ENCODE measurements at places on chromosomes 6 and 20.

DNA sequence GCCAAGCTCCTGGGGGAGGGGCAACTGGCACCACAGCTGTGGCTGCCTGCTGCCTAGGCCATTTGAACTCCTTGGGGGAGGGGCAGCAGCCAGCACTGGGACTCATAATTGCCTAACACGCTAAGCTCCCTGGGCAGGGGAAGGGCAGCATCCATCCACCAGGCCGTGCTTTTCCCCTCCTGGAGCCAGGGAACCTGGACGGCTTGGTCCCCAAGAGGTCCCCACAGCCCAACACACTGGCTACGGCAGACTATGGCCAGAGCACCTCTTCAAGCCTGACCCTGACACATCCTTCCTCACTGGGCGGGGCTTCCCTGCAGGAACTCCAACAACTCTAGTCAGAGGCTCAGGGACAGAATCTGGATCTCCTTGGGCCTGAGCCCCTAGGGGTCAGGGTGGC is 269.4 kb downstream of the RNF144B start:
- DNase-seq = no peak

GRCh38 chr20:49687595-49688567 is 25.8 kb downstream of the B4GALT5 start:
- no peak for DNase-seq

GRCh38 chr6:80338201-80338836 is 231.8 kb downstream of the BCKDHB start:
- peak; percentile 6 for DNase-seq

DNA sequence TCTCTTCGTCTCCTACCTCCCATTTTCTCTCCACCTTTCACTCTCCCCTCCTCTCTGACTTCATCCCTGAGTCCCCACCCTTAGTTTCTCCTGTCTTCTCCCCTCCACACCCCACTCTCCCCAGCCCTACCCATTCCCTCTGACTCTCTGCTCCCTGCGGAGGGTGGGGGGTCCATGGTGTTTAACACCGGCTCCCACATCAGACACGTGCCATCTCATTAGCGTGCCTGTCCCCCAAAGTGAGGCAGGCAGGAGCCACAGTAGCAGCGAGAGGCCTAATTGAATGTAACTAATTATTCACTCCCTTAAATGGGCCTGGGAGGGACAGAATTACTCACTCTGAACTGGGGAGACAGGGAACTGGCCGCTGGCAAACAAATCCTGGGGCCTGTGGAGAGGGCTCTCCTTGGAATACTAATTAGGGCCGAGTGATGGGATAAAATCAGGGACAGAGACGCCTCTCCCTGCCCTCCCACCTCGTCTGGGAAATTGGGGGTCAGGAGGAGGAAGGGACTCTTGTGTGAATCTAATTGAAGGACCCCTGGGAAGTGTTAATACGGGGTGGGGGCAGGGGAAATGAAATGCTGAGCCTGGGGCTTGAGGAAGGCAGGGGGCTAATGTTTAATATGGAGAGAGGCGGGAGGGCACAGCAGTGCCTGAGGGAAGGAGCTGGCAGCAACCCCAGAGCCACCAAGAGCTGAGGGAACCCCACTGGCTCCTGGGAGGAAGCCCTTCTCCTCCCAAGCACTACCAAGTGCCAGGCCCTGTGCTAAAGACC is 17.9 kb downstream of the CD40 start:
- no peak for DNase-seq

- no peak for DNase-seq
These were observed 202.6 kb upstream of the MYLIP start for GRCh38 chr6:15926256-15926655.

GRCh38 chr6:1015825-1016224 is 296.1 kb upstream of the FOXQ1 start:
- DNase-seq = no peak
